Esophagus squamous epithelium (tissue), 5 donors: ENCODE measurements at places on chromosomes 3 and 15. TPM values are rescaled to one million over a fixed set of nuclear protein-coding genes. Genes with fewer than 3 reads are reported as not detected.

GABRB3 gene
- 0.95 TPM for total RNA-seq

P2RY1 gene
- 24.7 TPM for total RNA-seq

ADGRG7 gene
- not detected for total RNA-seq

PLXNA1 gene
- total RNA-seq: 27.5 TPM

CCDC54 gene
- total RNA-seq: not detected

B3GALNT1 gene
- total RNA-seq: 8.0 TPM

CTXN2 gene
- not detected for total RNA-seq

IL20RB gene
- total RNA-seq: 110 TPM

BMF gene
- total RNA-seq: 4.4 TPM

DNAJA4 gene
- total RNA-seq: 20.8 TPM

PRSS50 gene
- not detected for total RNA-seq

CHRNA5 gene
- 0.95 TPM for total RNA-seq

SIDT1 gene
- 4.4 TPM for total RNA-seq

MKRN2OS gene
- 0.97 TPM for total RNA-seq

OR5K2 gene
- not detected for total RNA-seq

SNX22 gene
- not detected for total RNA-seq

LYZL4 gene
- not detected for total RNA-seq

SERPINI1 gene
- 1.1 TPM for total RNA-seq

FANCD2 gene
- total RNA-seq: 9.7 TPM

C3orf85 gene
- not detected for total RNA-seq

PLA2G4E gene
- total RNA-seq: 1.1 TPM

PRICKLE2 gene
- 29.2 TPM for total RNA-seq

ACVR2B gene
- total RNA-seq: 4.0 TPM
